ENCODE measurements at places on chromosomes 7 and 10.

GRCh38 chr7:22598318-22598920 lies 98.4 kb upstream of the STEAP1B start:
- DNase-seq, result no peak

- DNase-seq, result no peak
These were observed 493.8 kb upstream of the MGMT start for GRCh38 chr10:128973221-128973620.

DNA sequence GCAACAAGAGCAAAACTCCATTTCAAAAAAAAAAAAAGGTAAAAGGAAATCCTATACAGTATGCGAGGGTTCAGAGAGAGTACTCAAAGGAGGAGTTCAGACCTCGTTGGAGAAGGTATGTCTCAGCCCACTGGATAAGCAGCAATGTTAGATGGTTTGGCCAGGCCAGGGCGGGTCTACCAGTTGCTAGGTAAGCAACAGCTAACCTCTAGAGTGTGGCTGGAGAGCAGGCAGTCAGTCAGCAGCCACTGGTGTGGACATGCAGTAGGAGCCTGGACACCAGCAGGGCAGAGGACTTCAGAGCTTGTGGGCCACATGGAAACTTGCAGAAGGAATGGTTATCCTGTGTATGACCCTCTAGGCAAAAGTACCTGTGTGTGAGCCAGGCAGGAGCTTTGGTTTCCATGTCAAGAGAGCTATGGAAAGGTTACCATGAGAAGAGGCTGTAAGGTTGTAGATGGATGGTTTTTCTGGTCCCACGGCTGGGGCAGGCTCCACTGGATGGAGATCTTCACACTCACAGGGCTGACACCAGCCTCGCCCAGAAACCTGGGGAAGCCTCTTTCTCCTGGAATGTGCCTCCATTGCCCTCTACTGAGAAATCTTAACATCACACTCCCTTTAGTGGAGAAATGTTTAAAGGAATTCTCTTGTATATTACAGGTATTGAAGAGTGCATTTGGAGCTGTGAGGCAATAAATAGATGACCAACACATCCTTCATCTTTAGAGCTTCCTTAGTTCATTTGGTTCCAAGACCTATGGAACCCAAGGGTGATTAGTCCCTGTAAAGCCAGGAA lies 63.6 kb downstream of the CCDC186 start:
- no peak for DNase-seq

DNA sequence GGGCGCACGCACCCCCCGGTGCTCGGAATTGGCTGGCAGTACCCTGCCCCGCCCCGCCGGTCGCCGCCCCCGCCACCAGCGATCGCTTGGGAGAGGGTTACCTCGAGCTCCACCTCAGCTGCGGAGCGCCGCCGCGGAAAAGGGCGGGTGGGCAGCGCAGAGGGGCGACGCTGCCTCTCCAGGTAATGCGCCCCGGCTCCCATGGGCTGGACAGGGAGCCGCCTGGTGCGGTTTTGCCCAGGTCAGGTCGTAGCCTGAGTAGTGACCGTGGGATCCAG lies 1.3 kb downstream of the PFKFB3 start:
- no peak for DNase-seq

DNA sequence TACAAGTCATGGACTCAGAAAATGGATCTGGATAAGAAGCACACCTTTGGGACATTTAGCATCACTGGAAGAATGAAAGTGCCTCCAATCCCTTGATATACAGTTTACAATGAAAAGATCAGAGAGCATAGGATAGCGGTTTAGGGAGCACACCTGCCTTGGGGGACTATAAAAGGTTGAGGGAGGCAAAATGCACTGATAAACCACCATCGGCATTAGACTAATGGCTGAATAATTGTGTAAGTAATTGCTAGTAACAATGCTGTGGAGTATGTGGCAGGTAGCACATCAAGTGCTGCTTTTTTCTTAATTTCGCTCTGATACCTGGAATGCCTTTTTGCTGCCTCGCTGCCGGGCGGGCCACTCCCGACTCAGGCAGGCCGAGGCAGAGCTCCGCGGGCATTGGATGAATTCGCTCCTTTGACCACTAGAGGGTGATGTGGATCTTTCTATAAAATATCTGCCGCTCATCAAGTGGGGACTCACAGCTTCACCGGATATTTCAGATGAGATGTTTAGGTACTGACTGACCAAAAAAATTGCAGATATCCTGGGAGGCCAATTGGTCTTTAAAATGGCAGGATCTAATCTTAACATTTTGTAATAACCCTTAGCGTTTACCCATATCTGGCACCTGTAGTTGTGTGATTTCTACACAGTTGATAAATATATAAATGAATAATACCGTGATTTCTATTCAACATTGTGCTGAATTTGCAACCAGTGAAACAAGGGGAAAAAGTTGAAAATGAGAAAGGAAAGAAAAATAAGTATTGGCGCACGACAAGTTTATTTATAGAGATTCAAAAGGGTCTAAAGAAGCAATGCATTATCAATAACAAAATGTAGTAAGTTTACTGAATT lies 116.8 kb upstream of the PRSS1 start:
- no peak for DNase-seq

DNA sequence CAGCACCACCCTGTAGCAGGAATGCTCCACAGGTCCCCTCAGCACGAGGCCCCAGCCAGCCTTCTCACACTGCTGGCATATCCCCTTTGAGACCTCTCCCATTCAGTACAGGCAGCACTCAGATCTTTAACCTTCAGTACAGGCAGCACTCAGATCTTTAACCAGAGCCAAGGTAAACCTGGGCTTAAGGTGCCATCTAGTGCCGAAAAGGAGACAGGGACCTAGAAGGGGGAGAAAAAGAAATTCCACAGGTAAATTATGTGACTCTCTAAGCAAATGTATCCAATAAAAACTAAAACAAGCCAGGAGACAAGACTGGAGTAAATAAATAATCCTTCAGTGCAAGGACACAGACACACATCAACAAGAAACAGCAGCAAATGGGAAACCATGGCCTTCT lies 358.6 kb downstream of the PTPRN2 start:
- DNase-seq, result no peak

- no peak for DNase-seq
These were observed 188.4 kb downstream of the SND1 start for GRCh38 chr7:127840226-127840951.

- no peak for DNase-seq
These were observed 37.0 kb upstream of the MXI1 start for GRCh38 chr10:110170142-110170971.

DNA sequence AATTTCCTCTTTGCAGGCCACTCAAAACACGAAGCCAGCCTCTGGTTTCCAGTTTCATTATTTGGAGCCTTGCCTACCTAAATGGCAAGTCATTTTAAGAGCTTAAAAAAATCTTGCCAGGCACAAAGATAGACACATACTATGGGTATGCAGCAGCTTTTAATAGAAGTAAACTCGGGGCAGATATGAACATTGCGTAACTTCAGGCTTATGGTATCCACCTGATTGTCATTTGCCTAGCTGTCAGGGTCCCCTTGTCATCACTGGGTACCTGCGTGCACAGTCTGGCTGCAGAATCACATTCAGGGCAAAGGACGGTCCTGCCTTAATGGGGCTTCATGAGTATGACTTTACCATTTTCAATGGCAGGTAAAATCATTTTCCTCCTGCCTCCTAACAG lies 466.1 kb upstream of the NRP1 start:
- no peak for DNase-seq

Measured in esophagus squamous epithelium (tissue), 5 donors.